ENCODE measurements at places on chromosomes 16 and 17.

DNA sequence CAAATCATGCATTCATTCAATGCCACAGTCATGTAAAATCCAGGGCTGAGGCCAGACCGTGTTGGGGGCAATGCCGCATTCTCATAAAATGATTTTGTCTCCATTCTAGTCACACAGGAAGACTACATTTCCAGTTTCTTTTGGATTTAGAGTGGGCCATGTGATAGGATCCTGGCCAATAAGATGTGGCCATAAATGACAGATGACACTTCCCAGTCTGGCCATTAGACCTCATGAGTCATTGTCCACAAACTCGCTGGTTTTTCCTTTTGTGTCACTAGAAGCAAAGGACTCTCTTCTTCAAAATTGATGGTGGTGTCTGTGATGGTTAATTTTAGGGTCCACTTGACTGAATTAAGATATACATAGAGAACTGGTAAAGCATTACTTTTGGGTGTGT is 352.3 kb downstream of the UTP18 start:
- DNase-seq = no peak

DNA sequence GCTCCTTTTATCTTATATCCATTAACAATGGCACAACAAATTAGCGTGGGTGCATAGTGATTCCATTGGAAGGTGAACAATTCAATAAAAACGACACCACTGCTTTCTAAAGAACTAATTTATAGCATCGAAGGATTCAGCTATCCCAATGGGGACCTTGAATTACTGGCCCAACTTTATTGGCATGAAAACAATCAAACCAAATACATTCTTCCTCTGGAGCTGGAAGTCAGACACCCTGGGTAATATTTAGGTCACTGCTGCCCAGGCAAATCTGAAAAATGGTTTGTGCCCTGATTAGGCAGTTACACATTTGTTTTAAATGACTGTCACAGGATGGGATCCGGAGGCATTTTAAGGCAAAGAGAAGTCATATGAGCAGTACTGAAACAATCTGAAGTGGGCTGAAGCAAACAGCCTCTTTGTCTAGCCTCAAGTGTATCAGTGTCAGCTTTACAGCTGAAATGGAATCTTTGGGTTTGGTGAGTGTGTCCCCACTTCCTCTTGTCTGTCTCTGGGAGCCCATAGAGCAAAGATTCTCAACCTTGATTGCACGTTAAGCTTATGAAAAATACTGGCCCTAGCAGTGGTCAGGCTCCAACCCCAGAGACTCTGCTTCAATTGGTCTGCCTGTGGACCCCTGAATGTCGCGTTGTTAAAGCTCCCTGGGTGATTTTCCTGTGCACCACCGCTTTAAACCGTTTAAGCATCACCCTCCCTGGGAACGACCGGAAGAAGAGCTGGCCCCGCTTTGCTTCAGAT is 30.3 kb downstream of the CDK5R1 start:
- DNase-seq = no peak

DNA sequence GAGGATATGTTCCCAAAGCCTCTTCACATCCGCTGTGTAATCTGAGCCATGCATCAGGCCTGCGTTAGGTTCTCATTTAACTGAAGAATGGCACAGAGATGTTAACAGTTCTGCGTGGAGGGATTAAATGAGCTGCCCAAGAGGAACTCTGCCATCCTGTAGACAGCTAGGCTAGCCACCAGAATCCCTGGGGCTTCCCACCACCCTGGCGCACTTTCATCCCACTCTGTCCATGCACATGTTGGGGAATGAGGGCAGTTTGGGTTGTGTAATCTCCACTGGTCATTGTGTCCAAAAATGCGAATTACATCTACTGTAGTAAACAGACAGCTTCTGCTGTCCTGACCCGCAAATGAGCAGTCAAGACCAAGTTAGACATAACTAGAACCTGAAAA is 1.0 kb upstream of the GLG1 start:
- no peak for DNase-seq

DNA sequence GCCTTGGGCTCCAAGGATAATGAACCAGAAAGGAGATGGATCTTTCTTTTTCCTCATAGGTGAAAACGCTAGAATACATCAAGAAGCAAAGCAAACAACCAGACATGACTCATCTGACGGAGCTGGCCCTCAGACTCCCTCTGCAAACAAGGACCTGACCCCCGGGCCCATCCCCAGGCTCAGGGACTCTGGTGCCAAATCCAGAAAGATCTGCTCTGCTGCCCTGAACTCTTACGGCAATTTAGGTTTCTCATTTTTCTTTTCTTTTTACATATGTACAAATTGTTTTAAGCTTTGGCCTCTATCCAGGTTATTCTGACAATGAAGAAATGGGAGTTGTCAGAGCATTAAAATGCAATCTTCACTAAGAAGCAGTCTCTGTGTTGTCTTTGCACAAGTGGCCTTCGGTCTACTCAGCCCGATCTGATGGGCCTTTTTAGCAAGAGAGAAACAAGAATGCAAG is 17.7 kb downstream of the KNOP1 start:
- DNase-seq = no peak

DNA sequence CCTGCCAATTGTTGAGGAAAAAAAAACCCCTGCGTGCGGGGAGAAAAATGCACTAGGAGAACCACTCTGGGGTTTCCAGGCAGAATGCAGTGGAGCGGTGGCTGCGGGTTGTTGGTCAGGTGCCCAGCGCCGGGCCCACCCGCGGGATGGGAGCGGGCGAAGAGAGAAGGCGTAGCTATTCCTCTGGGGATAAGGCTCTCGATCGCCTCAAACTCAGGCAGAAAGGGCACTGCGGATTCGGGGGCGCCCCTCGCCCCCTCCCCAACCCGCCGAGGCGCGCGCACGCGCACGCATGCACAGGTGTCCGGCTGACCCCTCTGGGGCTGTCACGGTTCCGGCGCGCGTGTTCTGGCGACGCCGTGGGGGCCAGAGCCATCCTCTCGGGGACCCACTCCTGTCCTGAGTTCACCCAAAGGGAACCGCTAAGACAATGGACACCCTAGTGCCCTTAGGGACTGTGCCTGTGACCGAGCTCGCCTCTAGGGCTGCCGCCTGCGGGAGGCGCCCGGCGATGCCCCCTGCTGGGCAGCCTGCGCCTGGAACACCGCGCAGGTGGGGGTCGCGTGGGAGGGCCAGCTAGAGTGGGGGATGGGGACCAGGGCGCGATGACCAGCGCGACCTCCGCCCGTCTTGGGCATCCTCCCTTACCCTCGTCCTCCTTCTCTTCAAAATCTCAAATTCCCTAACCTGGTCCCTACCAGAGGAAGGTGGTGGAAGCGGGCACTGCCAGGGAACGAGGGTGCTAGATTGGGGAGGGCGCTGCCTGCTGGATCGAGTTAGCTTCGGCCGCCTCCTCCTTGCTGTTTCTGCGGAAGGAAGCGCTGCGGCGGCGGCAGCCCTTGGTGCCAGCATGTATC is 14.4 kb upstream of the CBX8 start:
- DNase-seq = no peak

DNA sequence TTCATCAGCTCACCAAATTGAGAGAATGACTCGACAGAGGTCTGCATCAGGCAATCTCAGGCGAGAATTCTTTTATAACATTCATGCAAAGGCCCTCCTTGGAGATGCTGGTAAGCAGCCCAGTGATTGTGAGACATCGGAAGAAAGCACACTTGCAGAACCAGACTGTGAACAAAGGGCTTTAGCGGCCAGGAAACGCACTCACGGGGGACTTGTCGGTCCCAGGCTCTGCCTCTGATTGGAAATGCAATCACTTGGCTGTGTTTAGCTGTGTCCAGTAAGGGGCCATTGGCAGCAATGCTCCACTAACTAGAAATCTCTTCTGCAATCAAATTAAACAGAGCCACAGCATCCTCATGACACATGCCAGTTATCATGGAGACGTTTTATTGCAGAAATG is 226.7 kb upstream of the CDH13 start:
- DNase-seq = no peak

GRCh38 chr17:21164216-21164615 is 37.5 kb downstream of the DHRS7B start:
- no peak for DNase-seq

GRCh38 chr17:68614718-68615117 is 13.6 kb upstream of the FAM20A start:
- DNase-seq = no peak

GRCh38 chr17:7308625-7309433 is 1.4 kb downstream of the EIF5A start:
- peak; percentile 72 for DNase-seq

GRCh38 chr16:7335991-7336634 is 3.5 kb downstream of the RBFOX1 start:
- no peak for DNase-seq

- DNase-seq = no peak
Measured at GRCh38 chr17:49629447-49629846, 48.5 kb downstream of the SPOP start.

DNA sequence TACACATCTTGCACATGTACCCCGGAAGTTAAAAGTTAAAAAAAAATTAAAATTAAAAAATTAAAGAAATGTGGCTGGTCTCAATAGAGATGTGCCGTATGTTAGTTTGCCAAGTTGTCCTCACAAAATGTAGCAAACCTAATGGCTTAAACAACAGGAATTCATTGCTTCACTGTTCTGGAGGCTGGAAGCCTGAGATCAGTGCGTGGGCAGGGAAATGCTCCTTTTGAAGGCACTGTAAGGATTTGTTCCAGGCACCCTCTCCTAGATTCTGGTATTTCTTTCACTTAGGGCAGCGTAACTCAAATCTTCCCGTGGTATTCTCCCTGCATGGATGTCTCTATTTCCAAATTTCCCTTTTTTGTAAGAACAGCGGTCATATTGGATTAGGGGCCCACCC is 32.7 kb upstream of the MON1B start:
- no peak for DNase-seq

DNA sequence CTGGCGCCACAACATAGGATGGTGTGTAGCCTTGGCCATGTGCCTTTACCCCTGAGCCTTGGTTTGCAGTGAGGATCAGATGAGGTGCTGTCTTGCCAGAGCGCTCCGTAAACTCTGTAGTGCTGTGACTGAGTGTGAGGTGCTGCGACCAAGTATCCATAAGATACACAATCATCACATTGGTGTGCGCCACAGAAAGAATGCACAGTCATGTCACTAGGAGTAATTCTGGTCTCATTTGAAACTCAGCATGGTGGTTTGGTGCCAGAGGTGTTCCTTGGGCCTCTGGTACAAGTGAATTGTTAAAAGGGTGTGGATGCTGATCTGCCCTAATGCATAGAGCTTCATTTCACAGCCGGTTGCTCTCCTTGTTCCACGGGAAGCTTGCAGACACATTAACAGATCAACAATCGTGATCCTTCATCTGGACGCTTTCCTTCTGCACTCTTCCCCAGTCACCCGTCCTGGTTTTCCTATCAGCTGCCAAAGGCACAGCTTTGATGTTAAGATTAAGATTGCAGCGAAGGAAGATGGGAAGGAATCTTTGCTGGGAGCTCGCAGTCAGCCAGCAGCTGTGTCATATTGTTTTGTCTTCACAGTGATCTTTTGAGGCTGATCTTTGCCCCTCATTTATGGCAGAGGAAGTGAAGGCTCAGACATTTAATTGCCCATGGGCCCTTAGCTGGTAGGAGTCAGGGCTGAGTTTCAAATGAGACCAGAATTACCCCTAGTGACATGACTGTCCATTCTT is 79.1 kb downstream of the KSR1 start:
- no peak for DNase-seq

DNA sequence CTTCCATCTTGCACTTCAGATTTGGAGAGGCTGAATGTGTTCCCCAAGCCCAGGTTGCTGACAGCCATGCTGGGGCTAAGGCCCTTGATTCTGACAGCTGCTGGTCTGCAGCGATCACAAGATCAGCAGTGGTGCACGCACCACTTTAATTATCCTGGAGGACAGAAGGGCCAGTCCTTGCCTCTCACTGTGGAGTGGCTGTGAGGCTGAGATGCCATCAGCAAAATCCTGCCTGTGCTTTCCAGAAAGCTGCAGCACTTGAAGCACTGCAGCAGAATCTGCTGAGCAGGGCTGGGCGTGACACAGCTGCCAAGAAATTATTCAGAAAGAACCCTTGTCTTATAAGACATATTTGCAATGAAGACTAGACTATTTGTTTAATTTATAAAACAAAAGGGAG is 37.1 kb downstream of the NUP93 start:
- DNase-seq = no peak

DNA sequence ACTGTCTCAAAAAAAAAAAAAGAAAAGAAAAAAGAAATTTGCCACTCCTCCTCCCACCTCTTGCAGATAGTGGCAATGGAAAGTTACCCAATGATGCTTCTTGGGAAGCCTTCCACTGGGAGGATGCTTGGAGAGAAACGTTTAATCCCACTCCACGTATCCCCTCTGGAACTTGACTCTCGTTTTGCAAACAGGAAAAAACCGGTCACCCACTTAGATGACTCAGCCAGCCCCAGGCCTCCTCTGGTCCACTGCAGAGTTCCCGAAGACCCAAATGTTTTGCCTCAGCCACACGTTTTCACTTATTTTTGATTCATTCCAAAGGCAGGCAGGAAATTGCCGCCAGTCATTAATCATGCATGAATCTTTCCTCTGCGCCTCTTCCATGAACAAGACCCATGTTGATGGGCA is 9.3 kb upstream of the TNFRSF17 start:
- DNase-seq = no peak

DNA sequence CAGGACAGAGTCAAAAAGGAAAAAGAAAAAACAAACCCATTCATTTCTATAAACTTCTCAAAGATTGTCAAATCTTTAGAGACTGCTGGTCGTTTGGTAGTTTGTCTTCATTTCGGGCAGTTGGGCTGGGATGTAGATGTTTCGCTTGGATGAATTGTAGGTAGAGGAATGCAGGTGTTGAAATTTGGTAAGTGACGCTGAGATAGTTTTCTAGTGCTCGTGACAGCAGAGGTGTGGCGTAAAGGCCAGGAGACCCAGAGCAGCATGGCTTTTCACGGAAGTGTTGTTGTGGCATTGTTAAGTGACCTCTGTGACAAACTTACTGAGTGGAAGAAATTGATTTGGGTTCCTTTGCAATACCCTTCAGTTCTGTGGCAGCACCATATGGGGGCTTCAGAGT is 78.2 kb upstream of the CLEC18A start:
- DNase-seq = no peak

DNA sequence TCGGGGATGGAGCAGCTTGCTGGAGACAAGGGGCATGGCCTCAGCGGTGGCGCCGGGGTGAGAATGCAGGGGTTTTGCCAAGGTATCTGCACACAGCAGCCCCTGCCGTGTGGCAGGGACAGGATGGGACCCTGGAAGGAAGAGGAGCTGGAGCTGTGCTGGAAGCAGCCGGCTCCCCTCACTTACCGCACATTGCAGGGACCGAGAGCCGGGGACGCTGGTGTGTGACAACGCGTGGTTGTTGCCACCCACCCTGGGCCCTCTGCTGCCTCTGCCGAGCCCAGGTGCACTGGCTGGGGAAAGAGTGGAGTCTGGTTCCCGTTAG is 3.0 kb downstream of the NUBP2 start:
- DNase-seq = no peak

DNA sequence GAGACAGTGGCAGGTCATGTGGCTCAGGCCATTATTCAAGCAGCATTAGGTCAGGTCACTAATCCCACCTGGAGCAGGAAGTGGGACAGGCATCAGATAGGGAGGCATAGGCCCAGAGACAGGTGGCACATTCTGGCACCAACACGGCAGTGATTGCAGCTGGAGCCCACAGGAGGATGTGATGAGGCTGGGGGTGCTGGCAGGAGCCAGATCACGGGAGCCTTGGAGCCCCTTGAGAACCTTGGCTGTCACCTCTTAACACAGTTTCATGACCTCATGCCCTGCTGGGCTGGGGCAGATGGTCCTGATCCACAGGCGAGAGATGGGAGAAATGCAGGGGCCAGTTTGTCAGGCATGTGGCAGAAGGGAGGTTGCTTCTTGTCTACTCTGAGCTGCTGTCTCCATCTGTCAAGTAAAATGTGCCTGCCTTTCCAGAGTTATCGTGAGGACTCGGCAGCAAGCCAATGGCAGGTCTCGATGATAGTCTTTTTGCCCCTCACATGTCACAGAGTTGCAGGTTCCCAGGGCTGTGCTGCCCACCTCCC is 109.6 kb downstream of the CLEC16A start:
- no peak for DNase-seq

Measured in stimulated activated CD8-positive, alpha-beta memory T cell treated with anti-CD3 and anti-CD28 coated beads, Interleukin-4, amount 100 ng/mL, for 4 hours (primary cell).